ENCODE measurements at places on chromosomes 1 and 21.

- no peak for DNase-seq
Observed at GRCh38 chr1:100107696-100108095, 25.0 kb downstream of the SASS6 start.

DNA sequence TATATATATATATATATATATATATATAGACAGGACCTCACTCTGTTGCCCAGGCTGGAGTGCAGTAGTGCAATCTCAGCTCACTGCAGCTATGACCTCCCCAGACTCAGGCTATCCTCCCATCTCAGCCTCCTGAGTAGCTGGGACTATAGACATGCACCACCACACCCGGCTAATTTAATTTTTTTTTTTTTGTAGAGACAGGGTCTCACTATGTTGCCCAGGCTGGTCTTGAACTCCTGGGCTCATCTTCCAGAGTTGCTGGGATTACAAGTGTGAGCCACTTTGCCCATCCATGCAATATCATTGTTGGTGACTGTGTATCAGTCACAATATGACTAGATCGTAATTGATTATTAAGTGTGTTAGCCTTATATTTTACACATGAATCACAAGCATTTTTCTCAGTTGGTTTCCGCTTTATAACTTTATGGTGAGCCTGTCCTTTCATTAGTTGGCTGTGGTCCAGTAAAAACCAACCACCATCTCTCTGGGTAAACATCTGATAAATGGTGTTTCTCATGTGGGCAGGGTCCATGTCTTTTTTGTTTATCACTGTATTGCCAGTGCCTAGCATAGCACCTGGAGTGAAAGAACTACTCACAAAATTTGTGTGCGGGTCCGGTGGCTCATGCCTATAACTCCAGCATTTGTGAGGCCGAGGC is 63.6 kb downstream of the MYOM3 start:
- no peak for DNase-seq

DNA sequence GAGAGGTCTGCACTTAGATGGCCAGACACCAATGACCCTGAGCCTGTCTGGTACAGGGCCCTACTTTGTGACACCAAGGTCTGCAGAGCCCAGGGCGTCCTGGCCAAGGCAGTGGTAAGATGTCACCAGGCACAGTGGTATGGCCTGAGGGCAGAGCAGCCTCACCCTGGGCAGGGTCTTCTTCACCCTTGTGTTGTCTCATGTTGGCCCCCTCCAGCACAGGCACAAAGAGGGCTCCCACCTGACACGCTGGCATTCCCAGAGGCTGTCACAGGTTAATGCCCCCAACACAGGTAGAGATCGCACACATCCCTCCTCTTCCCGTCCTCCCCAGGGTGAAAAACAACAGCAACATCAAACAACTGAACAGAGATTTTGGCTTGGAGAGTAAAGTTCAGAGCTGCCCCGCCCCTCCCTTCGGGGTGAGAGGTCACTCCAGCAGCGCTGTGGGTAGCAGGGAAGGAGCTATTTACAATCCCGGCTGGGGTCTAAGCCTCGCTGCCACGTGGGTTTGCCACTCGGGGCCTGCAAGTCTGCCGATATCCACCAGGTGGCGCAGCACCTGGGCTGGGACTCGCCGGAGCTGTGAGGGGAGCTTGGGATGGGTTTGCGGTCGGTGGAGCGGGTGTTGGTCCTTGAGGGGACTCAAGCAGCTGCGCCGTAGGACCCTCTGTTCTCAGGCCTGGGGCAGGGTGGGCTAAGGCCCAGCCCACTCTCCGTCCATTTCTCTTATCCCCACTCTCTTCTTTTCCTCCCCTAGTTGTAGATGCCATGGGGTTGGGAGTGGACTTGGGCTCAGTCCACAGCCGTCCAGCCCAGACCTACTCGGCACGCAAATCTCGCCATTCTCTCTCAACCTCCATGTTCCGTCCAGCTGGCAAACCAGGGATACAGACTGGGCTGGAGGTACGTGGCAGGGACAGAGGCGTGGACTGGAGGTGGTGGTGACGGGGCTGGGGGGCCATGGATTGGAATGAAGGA is 12.7 kb downstream of the EFNA3 start:
- DNase-seq = peak; percentile 64

DNA sequence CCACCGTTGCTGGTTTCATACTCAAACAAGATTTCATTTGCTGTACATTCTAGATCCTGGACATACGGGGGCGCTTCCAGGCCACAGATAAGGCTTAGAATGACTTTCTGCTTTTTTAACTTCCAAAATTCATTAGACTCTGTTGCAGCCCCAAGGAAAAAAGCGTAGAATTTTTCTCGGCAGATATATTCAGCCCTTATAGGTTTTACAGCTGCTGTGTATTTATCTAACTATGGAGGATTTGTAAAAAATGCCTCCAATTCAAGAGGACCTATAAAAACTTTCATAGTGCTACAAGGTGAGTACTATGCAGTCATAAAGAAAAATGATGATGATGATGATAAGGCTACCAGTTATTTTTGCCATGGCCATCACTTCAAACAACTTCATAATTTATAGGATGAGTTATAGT is 51.6 kb downstream of the SLC30A10 start:
- DNase-seq = no peak

- no peak for DNase-seq
Observed at GRCh38 chr1:2415337-2415736, 3.0 kb upstream of the PEX10 start.

DNA sequence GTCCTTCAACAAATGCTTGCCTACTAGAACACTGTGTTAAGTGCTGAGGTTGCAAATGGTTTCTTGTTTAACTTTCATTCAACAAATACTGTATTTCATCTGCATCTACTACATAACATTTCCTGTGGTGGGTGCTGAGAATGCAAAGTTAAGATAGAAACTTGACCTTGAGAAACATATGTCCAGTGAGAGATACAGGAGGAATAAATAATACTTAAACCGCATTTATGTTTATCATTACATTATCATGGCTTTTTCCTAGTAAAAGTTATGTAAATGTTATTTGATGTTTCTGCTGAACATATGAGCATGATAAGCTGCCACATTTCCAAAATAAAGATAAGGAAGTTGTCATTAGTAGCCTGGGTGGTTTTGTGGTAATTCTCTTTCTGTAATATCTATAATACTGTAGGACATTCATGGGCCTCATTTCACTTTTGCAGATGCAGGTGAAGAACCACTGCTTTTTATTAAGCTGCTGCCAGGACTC is 590.4 kb downstream of the PLPP3 start:
- DNase-seq = no peak

DNA sequence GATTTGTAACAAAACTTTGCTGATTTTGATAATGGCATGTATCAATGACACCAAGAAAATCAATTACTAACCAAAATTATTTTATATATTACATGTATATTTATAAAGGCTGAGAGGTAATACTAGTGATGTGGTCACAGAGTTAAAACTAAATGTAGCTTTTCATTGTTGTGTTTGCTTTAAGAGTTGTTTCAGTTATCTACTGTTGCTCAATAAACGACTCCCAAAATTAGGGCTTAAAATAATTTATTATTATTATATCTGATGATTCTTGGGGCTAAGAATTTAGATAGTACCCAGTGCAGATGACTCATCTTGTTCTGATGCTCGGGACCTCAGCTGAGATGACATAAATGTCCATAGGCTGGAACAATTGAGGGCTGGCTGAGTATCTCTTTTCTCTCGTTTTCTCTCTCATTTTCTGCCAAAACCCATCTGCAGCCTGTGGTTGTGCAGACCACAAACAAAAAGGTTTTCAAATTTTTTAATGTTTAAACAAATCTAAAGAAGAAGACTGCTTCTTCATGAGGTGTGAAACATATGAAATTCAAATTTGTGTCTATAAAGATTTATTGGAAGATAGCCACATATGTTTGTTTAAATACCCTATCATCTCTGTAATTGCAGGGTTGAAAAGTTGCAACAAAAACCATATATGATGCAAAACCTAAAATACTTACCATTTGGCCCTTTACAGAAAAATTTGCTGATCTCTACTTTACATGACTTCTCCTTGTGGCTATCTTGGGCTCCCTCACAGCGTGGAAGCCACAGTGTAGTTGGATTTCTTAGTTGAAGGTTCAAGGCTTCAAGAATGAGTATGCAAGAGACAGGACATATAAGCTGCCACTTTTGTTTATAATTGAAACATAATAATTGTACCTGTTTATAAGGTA is 14.8 kb upstream of the PTPRC start:
- DNase-seq = peak; percentile 85

GRCh38 chr1:210949039-210949438 is 184.9 kb downstream of the KCNH1 start:
- DNase-seq = no peak

- peak; percentile 28 for DNase-seq
Observed at GRCh38 chr1:205376739-205377138, 20.0 kb upstream of the KLHDC8A start.

GRCh38 chr1:222950892-222951291 is 136.1 kb downstream of the DISP1 start:
- DNase-seq = no peak

DNA sequence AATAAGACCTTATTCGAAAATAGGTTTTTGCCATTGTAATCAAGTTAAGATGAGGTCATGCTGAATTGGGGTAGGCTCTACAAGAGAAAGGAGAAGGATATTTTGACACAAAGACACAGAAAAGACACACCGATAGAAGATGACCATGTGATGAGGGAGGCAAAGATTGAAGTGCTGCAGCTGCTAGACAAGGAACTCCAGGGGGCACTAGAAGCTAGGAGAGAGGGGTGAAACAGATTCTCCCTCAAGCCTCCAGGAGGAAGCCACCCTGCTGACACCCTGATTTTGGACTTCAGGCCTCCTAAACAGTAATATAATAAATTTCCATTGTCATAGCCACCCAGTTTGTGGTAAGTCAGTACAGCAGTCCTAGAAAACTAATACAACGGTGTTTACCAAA is 506.8 kb upstream of the CAMK1G start:
- DNase-seq = peak; percentile 12

DNA sequence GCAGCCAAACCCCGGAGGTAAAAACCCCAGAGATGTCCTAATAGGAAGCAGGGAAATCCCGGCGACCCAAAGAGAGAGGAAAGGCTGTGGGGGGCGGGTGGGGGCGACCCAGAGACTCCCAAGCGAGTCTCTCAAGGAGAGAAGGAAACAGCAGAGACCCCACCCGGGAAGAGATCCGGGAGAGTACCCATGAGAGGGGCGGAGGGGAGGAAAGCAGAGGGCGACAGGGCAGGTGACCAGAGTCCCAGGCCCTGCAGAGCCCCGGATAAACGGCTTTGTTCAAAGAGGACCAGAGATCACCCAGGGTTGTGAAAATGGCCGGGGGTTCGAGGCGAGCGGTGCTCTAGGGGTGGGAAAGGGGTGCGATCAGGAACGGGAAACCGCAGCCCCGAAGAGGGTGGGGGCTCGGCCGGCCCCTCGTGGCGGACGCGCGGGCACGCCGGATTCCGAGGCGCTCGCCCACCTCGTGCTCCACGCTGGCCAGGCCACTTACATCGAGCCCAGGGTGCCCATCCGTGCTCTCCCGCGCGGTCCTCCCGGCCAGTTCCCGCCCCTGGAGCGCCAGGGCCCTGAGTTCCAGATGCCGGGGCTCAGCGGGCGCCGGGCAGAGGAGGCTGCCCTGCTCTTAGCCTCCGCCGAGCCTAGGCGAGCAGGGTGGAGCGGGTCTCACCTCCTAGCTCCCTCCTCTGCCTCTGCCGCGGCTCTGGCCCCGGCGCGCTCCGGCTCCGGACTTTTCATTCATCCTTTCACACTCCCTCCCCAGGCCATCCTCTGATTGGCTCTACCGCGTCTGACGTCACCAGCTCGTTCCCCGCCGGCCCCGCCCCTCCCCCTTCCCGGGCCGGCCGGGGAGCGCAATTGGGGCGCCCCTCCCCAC is 52.3 kb downstream of the RHBG start:
- peak; percentile 63 for DNase-seq

- DNase-seq = peak; percentile 76
Observed at GRCh38 chr1:27656157-27656893, 15.7 kb downstream of the IFI6 start.

DNA sequence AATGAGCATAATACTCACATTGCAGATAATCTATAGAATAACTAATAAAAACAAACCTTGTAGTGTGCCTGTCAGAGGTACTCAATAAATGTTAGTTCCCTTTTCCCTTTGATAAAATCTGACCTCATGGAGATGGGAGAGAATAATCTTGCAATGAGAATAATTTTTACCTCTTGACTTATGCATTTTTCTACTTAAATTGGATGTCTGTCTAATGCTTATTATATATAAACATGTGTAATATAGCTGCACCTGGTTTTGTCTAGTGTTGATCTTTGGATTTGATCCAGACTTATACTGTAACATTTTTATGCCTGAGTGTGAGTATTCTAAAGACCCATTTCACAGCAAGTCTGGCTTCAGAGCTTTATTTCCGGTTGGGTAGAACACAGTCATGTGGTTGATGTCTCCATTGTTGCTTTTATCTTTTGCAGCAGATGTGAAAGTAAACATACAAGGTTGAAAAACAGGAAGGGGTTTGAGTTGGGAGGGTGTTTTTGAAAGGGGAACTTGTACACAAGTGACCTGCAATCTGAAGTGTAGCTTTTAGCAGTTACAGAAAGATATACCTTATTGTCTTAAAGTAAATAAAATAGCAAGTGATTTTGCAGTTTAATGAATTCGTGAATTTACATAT is 12.4 kb downstream of the EPB41 start:
- DNase-seq = peak; percentile 12

DNA sequence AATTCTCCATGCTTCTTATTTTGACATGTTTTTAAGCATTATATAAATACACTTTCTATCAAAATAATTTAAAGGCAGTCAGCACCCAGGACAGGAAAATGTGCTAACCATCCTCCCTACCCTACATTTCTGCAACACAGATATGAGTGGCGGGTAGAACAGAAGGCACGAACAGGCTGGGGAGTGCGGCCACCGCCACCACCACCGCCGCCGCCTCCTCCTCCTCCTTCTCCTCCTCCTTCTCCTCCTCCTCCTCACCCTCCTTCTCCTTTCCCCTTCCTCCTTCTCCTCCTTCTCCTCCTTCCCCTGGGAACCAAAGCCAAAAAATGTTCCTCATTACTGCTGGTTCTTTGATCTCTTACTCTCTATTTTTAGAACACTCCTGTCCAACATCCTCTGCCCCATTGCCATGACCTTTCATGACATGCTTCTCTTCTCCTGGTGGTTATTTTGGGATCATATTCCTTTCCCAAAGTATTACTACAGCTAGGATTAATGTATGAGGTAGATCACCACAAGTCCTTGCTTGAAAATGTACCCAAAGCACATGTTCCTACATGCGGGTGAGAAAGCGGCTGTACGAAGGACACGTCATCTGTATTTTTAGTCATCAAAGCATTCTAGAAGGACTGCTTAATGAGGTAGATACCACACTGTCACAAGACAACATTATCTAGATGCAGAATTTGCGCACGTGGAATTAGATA is 24.5 kb upstream of the CCN1 start:
- peak; percentile 65 for DNase-seq

Data from fibroblast of skin of right biceps (primary cell).